Adrenal gland (tissue), 19 donors: ENCODE measurements at places on chromosomes 13 and 19. TPM values are rescaled to one million over a fixed set of nuclear protein-coding genes. Genes with fewer than 3 reads are reported as not detected.

GRCh38 chr19:13181747-13182388, 31.7 kb downstream of the IER2 start:
- peak; percentile 83 for DNase-seq

DNA sequence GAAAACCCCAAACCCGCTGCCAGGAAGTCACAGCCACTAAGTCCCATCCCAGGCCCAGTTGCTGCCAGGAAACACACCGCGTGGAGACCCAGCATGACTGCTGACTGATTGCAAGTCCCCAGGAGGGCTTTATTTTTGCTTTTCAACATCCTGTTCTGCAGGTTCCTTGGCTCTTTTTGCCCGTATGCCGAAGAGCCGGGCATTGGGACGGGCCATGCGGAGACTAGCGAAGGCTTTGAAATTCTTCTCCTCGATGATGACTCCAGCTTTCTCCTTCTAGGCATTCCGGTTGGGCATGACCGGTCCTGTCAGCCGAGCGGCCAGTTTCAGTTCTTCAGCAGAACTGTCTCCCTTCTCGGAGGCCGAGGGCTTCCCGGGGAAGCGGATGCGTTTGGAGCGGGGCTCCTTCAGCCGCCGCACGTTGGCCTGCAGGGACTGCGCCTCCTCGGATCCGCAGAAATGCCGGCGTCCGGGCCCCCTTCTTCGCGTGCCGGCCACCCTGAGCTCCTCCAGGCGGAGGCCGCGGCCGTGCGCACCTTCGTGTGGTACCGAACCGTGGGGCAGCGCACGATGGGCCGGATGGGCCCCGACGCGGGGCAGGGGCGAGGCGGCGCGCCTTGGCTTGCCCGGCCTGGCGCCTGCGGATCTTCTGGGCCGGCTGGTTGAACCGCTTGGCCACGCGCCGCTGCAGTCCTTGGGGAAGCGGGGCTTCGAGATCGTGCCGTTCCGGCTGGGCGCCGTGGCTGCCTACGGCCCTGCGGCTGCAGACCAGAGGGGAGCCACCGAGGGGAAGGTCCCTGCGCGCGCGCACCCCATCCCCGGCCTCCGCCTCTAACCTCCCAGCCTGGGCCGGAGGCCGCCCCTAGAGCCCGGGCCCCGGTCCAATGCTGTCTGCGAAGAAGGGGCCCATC, 15.2 kb downstream of the ZSCAN5C start:
- DNase-seq: peak; percentile 24

DNA sequence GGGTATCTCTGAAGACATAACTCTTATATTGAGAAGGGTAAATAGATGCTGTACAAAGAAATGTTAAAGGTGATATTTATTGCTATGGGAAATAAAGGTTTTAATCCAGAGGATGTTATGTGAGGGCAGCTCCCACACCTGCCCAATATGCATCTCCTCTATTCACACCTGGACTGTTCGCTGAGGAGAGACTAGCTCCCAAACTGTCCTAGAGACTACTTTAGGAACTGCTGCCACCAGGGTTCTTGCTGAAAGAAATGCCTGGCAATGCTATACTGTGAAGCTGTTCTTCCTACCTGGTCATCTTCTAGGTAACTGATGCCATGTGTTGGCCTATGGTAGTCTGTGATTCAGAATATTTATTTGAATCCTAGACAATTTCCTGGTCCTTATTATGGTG, 1421.5 kb upstream of the SPRY2 start:
- no peak for DNase-seq

DNA sequence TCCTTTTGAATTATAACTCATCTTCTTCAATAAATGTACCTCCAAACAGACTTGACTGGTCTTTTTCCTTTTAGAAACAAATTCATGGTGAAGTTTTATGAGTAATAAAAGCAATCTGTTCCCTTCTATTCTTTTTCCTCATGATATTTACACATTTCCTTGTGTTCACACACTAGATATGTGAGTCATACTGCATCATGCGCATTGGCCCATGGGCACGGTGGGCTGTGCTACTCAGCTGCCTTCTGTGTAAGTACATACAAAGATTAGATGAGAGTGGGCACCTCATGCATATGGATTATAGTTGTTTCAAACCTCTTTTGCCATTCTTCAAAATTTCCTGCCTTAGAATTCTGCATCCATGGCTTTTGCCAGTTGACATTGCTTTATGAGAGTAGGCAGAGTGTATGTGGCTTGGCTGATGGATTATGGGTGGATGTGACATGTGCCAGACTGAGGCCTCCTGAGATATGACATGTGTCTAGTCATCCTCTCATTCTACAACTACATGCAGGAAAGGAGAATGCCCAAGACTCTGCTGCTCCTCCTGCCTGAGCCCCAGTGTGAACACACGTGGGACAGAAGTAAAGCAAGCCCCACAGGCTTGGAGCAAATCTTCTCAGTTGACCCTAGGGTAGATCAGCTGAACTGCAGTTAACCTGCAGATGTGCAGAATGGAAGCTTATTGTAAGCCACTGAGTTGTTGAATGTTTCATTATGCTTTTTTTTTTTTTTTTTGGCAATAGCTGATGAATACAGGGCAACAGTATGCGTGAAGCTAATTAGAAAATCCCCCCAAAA, 109.9 kb downstream of the RBM26 start:
- no peak for DNase-seq

GRCh38 chr13:66506979-66507378, 723.2 kb downstream of the PCDH9 start:
- DNase-seq: no peak

- DNase-seq: no peak
Measured at GRCh38 chr19:28500296-28500695, 712.7 kb downstream of the UQCRFS1 start.

DNA sequence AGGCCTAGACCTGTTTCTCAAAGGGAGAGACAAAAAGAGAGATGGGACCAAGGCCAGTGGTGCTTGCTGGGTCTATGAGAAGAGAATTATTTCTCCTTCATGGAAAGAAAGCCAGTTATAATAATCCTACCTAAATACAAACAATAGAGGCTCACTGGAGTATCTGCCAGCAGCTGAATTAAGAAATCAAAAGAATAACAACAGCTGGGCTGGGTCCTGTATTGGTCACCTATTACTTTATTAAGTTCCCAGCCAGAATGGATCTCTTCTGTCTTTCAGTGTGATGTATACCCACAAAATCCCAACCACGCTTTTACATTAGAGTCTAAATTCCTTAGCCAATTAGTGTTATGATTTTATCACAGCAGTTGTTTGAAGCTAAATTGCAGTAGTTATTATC, 297.8 kb upstream of the DACH1 start:
- DNase-seq: no peak

DNA sequence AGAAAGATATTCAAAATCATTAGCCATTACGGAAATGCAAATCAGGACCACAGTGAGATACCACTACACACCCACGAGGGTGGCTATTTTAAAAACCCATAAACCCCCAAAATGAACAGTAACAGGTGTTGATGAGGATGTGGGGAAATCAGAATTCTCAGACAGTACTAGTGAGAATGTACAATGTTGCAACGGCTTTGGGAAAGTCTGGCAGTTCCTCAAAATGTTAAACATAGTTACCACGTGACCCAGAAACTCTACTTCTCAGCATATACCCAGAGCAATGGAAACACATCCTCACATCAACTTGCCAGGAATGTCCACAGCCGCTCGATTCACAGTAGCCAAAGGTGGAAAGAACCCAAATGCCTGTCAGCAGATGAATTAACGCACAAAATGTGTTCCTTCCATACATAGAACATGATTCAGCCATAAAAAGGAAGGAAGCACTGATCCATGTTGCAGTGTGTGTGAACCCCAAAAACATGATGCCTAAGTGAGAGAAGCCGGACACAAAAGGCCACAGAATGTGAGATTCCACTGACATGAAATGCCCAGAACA, 7.0 kb downstream of the PLVAP start:
- no peak for DNase-seq

- DNase-seq: no peak
Measured at GRCh38 chr13:113631341-113632095, 26.5 kb downstream of the ATP4B start.

DNA sequence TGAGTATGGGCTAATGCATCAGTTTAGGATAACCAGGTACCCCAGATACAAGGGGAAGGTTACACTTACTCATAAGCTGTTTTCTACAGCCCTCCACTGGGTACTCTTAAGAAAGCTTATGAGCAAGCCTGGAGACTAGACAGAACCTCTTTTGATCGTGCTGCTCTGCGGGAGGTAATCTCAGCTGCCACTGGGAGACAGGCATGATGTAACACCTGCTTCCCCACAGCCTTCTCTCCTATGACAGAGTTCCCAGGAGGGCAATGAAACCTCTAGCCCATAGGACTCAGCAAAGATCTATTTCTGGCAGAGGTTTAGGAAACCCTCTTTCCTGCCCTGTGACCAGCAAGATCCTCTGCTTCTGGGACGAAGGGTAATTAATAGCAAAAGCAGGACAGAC, 65.6 kb downstream of the WASF3 start:
- DNase-seq: no peak

- no peak for DNase-seq
Measured at GRCh38 chr19:21101521-21102242, 19.7 kb downstream of the ZNF714 start.

- no peak for DNase-seq
Measured at GRCh38 chr19:7559102-7559501, 23.6 kb downstream of the PNPLA6 start.

DNA sequence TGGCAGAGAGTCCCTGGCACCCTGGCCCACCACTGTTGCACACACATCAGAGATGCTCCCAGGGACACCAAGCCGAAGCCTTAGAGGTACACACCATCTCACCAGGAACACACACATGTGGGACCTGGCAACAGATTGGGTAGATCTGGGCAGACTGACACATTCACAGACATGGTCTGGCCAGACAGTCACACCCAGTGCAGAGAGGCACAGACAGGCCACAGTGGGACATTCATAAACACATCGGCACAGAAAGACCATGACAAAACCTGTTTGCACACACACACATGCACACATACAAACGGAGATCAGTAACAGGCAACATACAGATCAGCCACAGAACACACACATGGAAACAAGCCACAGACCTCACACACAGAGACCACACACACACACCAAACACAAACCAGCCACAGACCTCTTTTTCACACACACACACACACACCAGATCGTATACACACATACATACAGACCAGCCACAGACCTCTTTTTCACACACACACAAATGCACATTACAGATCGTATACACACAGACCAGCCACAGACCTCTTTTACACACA, 6.3 kb upstream of the JUNB start:
- no peak for DNase-seq

DNA sequence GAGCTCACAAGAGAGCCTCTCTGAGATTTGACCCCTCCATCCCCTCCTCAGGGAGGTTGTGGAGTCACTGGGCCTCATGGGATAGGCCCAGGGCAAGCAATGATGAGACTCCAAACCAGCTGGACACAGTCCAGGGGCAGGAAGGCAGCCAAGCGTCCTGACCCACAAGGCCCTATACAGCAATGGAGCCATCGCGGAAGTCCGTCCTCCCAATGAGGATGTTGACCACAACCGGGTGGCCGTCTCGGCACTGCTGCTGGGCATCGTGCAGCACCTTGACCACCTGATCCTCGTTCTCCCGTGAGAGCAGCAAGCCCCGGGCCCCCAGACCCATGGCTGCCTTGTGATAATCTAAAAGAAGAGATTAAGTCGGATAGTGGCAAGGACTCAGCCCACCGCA, 7.9 kb downstream of the SYDE1 start:
- DNase-seq: peak; percentile 73

GRCh38 chr19:7265963-7266362, 28.3 kb downstream of the INSR start:
- peak; percentile 71 for DNase-seq

DNA sequence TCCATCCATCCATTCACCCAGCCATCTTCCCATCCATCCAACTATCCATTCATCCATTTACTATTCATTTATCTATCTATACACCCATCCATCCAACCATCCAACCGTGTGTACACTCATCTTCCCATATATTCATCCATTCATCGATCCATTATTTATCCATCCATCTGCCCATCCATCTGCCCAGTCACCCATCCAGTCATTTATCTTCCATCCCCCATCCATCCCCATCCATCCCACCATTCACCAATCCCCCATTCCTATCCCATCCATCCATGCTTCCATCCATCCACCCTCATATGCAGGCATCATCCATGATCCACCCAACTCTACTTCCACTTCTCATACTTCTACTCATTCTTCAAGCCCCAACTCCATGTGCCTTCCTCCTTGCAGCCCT, 14.0 kb upstream of the HOMER3 start:
- DNase-seq: no peak

DNA sequence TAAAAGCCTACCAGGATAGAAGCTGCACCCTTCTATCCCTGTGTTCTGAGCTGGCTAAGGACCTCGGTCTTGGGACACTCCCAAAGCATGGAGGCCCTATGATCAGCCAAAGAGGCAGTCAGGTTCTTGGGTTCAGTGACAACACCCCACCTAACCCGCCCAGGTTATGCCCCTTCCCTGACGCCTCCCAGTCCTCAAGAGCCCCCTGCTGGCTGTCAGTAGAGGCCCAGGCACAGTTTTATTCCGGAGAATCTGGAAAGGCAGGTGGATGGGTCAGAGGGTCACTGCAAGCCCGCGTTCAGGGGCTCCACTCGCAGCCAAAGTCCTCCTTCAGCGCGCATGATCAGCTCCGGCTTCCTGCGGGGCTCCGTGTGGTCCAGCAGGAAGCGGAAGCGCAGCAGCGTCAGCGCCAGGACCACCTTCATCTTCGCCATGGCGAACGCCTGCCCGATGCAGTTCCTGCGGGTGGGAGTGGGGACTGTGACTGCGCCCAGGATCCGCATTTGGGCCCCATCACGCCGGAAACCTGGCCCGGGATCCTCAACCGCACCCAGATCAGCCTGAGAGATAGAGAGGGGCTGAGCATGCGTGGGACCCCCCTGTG, 22.3 kb downstream of the OR10H3 start:
- DNase-seq: no peak

DNA sequence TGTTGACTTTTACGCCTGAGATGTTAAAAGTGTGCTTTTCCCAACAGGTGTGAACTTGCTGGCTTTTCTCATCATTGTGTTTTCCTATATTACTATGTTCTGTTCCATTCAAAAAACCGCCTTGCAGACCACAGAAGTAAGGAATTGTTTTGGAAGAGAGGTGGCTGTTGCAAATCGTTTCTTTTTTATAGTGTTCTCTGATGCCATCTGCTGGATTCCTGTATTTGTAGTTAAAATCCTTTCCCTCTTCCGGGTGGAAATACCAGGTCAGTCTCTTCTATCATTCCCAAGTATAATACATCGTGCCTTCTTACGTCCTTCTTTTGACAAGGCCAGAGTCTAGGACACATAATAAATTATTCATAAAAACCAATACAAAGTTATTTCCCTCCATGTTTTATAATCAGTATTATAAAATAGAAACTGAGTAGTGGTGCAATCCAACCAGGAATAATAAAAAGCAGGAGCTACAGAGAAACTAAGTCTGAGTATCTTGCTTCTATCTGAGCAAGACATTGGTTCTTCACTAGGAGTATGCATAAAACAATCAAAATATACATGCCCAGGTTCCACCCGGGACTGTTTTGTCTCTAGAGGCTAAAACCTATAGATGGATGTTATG, 57.9 kb downstream of the RXFP2 start:
- DNase-seq: no peak

Gene CDX2
- total RNA-seq: not detected

Gene B3GNT8
- 2.0 TPM for total RNA-seq

Gene PEAK3
- total RNA-seq: 1.6 TPM

Gene GDF15
- 29.2 TPM for total RNA-seq

Gene ZNF536
- 7.5 TPM for total RNA-seq

Gene PGPEP1
- total RNA-seq: 58.5 TPM
